Stimulated activated CD4-positive, alpha-beta T cell treated with anti-CD3 and anti-CD28 coated beads, TNF-alpha, amount 100 ng/mL, for 24 hours (primary cell): ENCODE measurements at places on chromosomes 13 and 19.

- DNase-seq = no peak
Measured at GRCh38 chr13:66922444-66922843, 307.7 kb downstream of the PCDH9 start.

DNA sequence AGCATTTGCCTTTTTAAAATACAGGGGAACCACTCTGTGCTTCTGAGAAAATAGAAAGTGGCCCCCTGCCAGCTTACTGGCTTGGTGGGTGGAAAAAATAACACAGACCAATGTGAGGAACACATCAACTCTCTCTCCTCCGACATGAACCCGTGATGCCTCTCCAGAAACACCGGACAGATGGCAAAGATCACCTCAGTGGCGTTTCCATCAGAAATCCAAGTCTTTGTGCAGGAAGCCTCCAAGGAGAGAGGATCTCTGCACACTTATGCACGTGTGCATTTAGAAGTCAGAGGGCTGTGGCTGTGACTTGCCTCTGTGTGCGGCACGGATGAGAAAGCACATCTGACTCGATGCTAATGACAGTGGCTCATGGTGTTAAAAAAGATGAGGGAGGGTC is 112.3 kb upstream of the KLF12 start:
- DNase-seq = no peak

GRCh38 chr13:107977071-107977574 is 238.2 kb downstream of the LIG4 start:
- DNase-seq = no peak

- no peak for DNase-seq
Measured at GRCh38 chr19:42985588-42985987, 40.7 kb downstream of the PSG11 start.

DNA sequence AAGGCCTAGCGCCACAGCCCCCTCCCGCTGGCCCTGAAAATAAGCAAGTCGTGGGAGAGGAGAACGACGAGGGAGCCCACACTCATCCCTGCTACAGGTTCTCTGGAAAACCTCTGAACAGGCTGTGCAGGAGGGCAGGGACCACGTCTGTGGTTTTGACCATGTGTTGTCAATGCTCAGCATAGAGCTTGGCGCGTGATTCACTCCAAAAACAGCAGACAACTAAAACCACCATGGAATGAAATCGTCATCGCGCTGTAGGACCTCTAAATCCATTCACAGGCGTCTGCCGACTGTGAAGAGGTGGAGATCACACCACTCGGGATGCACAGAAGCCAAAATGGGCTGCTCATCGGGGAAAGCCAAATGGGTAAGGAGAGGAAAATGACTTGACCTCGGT is 121.3 kb downstream of the COL4A1 start:
- no peak for DNase-seq

- DNase-seq = no peak
Measured at GRCh38 chr19:30778961-30779715, 407.0 kb downstream of the ZNF536 start.

- DNase-seq = no peak
Measured at GRCh38 chr13:75789451-75790197, 153.5 kb downstream of the LMO7 start.

DNA sequence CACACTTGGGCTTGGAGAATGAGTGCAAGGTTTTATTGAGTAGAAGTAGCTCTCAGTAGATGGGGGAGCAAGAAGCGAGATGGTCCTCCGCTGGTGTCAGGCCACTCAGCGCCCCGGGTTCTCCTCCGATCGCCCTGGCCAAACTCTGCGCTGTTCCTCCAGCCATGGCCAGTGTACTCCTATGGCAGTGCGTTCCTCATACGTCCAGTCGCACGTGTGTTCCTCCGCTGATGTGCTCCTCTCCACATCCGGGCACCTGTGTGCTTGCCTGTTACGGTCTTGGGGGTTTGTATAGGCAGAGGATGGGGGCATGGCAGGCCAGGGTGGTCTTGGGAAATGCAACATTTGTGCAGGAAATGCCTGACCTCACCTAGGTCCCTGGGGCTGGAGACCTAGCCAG is 1899.4 kb downstream of the PCDH9 start:
- DNase-seq = no peak

GRCh38 chr19:30062065-30062906 is 120.2 kb downstream of the URI1 start:
- no peak for DNase-seq

- DNase-seq = no peak
Measured at GRCh38 chr13:52933547-52934210, 85.2 kb upstream of the PCDH8 start.

DNA sequence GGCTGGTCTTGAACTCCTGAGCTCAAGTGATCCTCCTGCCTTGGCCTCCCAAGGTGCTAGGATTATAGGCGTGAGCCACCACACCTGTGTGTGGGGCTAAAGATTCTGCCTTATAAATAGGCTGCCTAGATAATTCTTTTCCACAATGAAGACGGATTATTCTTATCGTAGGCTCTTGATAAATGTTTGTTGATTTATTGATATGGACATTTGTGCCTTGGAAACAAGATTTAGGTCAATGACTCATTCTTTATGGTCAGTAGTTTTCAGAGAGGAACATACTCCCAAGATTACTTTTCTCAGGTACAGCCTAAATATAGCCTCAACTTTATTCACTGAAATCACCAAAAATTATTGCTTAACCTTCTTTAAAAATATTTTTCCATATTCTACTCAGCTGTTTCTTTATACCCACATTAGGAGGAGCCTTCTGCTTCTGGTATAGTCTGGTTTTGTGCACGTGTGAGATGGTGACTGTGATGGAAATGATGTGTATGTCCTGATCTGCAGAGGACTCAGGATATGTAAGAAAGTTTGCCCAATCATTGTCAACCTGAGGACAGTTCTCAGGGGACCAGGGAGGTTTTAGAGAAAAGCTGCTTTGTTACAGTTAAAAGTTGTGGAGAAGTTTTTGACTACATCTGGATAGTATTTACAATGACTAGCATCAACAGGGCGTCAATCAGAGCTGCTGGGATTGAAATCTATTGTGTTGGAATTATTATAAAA is 208.9 kb downstream of the DNAJC15 start:
- no peak for DNase-seq

DNA sequence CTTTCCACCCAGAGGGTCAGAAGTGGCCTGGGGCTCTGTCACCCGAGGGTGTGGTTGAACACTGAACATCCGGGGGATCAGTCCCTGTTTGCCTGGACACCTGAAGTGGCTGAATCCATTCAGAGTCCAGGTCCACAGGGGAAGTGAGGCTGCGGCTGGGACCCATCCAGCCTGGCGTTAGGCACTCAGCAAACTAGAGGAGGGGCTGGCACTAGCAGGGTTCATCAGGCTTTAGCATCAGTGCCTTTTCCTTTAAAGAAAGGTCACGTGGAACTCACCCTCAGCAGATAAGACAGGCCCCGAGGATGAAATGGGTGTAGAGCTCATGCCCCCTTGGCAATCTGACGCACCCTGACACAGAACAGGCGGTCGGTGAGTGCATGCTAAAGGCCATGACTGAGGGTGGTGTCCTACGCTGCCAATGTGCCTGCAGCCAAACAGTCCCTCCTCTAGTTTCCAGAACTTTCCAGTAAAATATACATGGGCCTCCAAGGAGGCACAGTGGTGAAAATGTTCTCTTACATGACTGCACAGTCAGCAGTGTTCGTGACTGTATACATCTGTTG is 72.4 kb upstream of the ARHGEF7 start:
- DNase-seq = no peak

DNA sequence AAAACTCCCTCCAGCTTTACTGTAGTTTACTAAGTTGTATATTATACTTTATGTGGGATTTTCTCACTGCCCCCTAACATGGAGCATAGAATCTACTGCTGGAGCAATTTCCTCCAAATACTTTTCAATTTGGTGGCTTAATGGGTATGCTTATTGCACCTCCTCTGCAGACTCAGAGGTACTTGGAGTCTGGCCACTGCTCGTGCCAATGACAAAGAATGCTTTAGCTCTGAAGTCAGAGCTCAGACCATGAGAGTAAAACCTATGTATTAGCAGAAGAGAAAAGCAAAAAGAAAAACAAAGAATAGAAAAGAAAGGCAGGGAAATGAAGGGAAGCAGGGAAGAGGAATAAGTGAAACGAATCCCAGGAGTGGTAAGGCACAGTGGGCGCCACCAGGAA is 71.9 kb downstream of the SUCLA2 start:
- DNase-seq = no peak

GRCh38 chr13:101977475-101977874 is 424.4 kb downstream of the FGF14 start:
- DNase-seq = no peak

DNA sequence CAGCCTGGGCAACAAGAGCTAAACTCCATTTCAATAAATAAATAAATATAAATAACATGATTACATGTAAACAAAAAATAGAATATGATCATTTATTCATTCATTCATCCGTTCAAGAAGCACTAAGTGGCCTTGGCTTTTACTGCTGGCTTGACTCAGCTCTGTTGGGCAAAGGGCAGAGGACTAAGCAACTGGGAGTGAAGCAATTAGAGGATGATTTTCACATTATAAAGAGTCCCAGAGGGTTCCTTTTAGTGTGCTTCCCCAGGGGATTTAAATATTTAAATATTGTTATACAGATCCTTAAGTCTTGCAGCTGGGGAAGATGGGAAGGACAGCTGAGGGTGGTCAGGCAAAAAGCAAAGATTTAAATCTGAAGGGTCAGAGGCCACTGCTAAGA is 34.9 kb upstream of the FLT1 start:
- no peak for DNase-seq

GRCh38 chr19:28544451-28545261 is 668.3 kb downstream of the UQCRFS1 start:
- DNase-seq = no peak

- no peak for DNase-seq
Measured at GRCh38 chr19:17312189-17313113, 3.1 kb downstream of the DDA1 start.

GRCh38 chr19:32343550-32344262 is 1.7 kb upstream of the ZNF507 start:
- DNase-seq = no peak

- DNase-seq = no peak
Measured at GRCh38 chr13:53783471-53783870, 754.9 kb downstream of the OLFM4 start.

DNA sequence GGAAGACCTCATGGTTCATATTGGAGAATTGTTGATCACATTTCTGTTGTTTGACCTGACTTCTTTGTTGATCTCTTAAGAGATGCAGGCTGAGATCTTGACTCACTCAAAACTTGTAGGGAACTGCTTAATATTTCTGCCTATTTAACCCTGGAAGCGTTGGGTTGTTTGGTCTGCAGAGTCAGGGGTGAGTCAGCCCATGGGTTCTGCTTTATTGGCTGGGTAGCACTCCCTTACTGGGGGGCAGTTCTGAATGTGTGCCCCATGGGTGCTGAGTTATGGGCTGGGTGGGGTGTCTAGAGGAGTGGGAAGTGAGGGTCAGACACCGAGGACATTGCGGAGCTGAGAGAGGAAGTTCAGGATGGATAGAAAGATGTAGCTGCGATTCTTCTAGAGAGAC is 87.9 kb downstream of the LRCH1 start:
- DNase-seq = no peak

DNA sequence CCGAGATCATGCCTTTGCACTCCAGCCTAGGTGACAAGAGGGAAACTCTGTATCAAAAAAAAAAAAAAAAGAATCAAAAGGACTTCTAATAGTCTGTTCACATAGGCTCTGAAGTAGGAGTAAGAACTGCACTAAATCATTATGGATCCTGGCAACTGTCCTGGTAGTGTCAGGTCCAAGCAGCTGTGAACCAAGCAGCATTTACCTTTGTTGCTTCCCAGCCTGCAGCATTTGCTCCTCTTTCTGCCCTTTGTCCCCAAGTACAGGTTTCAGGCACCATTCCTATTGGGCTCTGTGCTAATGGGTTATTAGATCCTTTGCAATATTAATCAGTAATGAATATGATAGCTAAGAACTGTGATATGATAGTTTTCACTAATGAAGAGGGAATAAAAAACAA is 77.4 kb upstream of the NBEA start:
- DNase-seq = no peak

- DNase-seq = no peak
Measured at GRCh38 chr13:102648046-102648445, 46.8 kb downstream of the METTL21C start.

DNA sequence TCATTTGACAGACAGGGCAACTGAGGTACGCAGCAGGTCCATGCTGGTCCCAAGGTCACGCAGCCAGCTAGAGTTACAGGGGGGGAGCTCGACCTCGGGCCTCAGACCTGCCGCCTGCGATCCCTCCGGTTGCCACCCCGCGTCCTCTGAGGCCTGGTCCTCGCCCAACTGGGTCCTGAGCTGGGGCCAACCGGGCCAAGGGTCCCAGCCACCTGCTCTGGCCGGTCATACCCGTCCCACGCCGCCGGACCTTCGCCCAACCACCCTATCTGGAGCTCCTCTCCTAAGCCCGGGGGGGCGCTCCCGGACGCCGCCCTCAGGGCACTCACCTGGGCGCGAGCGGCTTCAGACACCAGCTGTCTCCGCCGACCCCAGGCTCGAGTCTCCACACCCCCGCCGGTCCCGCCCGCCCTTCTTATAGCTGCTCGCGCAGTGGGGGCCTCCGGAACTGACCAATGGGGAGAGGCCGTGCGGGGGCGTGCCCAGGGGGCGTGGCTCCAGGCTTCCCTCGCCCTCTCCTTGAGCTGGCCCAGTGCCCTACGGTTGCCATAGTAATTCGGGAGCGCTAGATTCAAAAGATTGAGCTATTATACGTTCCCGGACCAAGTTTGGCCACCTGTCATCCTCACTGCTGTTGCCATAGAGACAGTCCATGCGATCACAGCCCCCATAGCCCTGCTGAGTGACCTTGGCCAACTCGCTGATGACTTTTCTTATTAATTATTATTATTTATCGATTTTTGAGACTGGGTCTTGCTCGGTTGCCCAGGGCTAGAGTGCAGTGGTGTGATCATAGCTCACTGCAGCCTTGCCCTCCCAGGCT is at the start of gene PLIN5:
PLIN5 (minus strand) TSS at position 389 of the 823 bp plus-strand sequence. CDS start 1,150 bp downstream, outside the sequence.
- DNase-seq = peak; percentile 48

DNA sequence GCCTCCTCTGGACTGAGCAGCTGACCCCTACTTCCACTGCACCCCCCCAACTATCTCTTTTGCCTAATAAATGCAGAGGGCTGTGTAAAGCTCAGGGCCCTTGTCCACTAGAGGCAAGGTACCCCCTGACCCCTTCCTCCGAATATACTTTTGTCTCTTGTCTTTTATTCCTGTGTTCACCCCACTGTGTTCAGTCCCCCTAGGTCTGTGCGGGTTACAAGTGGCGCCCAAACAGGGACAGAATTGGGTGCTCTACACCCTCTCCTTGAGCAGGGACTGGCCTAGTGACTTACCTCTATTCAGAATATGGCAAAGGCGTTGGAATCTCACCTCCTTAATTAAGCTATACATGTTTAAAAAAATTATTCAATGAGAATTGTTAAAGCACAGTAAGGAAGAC is 15.0 kb downstream of the ZNF350 start:
- DNase-seq = no peak

DNA sequence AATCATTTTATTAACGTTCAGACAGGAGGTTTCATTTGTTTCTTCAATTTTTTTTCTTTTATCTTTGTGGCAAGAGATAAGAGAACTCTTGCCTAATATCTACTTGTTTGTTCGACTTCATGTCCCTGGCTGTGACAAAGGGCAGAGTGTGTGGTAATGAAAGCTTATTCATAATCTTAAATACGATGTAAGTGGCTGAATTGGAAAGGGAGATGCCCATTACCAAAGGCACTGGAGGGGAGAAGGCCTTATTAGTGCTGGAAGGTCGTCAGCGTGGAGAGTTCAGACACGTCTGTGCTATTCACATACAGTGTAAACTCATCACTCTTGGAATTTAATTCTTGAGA is 54.0 kb downstream of the RFC3 start:
- no peak for DNase-seq
